ENCODE measurements at places on chromosomes 3 and 15. TPM values are rescaled to one million over a fixed set of nuclear protein-coding genes. Genes with fewer than 3 reads are reported as not detected.

Gene OR5K2
- not detected for total RNA-seq

Gene RHOA
- 340 TPM for total RNA-seq

Gene HAPLN3
- 9.8 TPM for total RNA-seq

Gene ANKRD34C
- total RNA-seq, result 0.78 TPM

Gene ARGFX
- total RNA-seq, result not detected

Gene ST8SIA2
- 10.1 TPM for total RNA-seq

Gene ACAD11
- 26.2 TPM for total RNA-seq

Gene CDCP1
- total RNA-seq, result 0.57 TPM

Gene ADGRG7
- 0.13 TPM for total RNA-seq

Gene TIMP4
- 4.3 TPM for total RNA-seq

Gene GOLGA8O
- 2.3 TPM for total RNA-seq

Gene TNFSF10
- total RNA-seq, result 13.0 TPM

Gene TUSC7
- total RNA-seq, result not detected

Gene ARHGAP31
- total RNA-seq, result 35.7 TPM

Gene MRPL3
- 47.7 TPM for total RNA-seq

Gene LDHAL6B
- not detected for total RNA-seq

Gene RABL3
- 22.8 TPM for total RNA-seq

Gene SUMF1
- total RNA-seq, result 10.4 TPM

Gene CEP19
- total RNA-seq, result 1.2 TPM

Measured in cardiac septum (tissue), 1 donor.